ENCODE measurements at places on chromosomes 6 and 20.

DNA sequence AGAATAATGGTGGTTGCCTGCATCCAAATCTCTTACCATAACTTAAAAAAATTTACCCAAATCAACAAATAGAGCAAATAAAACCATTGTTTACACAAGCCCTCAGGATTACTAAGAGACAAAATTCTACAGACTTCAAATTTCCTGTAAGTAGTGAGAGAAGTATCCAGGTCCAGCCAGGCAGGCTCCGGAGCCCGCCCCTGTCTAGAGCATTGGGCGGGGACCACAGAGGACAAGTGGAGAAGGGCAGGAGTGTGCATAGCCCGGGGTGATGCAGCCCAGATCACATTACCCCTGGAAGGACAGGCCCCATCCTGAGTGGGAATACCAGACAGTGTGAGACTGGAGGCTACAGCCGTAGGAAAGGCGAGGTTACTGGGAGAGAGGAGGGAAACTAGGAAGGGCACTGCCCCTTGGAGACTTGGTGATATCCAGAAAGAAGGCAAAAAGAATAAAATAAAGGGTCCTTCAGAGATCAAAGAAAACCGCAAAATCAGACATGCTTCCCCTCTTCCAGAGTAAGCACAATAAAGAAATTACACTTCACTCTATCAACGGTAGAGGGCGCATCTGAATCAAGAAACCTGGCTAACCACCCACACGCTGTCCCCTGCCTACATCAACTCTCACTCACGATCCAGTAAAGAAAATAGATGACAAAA lies 26.6 kb downstream of the RIN2 start:
- peak; percentile 77 for DNase-seq

GRCh38 chr6:135458051-135458450 lies 39.5 kb downstream of the AHI1 start:
- DNase-seq = no peak

GRCh38 chr20:53003420-53004154 lies 31.4 kb downstream of the TSHZ2 start:
- peak; percentile 96 for DNase-seq

DNA sequence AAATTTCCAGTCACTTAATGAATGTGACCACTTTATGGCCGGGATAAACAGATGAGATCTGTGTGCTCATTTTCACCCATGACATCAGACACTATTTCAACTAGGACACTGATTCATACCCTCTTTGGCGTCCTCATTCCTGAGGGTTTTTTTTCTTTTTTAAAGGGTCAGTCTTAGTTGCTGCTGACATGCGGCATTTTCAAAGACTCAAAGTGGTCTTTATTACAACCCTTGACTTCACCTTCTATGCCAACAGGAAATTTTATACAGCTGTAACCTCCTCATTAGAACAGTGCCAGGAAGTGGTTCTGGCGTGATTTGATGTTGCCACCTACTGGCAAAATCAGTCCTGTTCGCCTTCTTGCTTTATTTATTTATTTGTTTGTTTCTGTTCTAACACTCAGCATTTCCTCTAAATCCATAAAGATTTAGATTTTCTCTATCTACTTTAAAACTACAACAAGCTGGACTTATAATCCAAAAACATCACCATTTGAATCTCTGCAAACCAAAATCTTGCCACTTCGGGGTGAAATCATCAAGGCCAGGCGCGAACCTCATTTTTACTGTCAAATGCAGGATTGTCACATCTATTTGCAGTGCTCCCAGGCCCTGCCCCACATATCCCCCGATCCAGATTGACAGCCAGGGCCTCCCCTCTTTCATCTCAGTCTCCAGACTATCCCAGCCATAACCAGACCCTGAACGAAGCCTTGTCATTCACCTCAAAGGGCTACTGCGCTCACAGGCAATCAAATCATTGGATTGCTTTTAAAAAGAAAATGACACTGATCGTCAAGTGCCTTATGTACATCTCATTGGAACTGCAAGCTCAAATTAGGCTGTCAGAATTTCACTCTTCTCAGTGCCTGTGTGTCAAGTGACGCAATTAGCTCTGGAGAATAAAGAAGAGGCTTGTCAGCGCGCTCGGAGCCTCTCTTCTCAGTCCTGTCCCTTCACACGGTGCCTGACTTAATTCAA lies 77.5 kb downstream of the C6orf118 start:
- peak; percentile 42 for DNase-seq

- peak; percentile 29 for DNase-seq
Observed at GRCh38 chr20:9110365-9110764, 41.5 kb downstream of the PLCB4 start.

GRCh38 chr6:4797587-4797986 lies 21.4 kb downstream of the CDYL start:
- no peak for DNase-seq

DNA sequence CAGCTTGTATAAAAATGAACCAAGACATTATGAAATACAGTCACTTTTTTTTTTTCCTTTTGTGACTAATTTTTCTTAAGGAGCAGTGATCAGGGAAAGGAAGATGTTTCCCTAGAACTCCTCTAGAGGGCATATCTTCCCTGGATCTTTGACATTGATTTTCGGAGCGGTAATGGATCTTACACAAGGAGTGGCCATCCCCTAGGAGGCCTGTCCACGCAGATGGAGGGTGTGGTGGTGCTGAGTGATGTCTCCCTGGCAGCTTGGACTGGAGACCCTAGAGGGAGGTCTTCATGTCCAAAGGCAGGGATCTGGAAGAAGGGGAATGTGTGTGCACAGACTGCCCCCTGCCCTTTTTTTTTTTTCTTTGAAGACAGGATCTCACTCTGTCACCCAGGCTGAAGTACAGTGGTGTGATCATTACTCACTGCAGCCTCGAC lies 7.0 kb upstream of the KIFC1 start:
- peak; percentile 52 for DNase-seq

DNA sequence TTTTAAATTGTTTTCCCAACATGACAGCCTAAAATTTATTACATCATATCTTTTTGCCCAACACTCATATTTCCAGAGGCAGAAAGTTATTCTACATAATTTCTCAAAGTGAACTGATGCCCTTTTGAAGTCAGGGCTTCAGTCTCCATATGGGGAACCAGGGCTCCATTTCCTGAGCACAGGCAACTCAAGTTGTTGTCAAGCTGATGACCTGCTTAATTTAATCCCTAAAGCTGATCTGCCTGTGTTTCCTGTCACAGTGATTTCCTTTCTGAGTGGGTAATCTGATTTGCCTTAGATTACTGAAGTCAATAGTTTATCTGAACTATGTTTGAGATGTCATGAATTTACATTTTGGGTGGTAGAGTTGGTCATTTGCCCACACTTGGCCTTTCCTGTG lies 932.1 kb upstream of the MANEA start:
- no peak for DNase-seq

GRCh38 chr20:37904008-37904642 lies 1.2 kb downstream of the VSTM2L start:
- no peak for DNase-seq

- DNase-seq = no peak
Observed at GRCh38 chr20:53617791-53618489, 24.3 kb upstream of the ZNF217 start.

DNA sequence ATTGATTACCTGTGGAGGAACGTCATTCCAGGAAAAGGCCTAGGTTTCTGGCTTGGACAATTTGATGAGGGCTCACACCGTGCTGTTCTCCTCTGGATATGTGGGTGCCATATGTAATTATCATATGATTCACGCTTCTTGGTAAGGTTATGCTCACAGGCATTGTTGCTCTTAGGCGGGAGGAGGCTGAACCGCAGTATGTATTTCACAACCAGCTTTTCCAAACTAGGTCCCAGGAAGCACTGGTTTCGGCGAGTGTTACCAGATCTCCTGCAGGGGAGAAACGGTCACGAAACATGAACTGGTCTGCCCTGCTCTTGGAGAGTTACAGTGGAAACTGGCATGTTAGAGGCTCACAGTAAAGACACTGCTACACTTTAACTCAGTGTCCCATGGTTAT lies 793 bp upstream of the FAM50B start:
- no peak for DNase-seq

DNA sequence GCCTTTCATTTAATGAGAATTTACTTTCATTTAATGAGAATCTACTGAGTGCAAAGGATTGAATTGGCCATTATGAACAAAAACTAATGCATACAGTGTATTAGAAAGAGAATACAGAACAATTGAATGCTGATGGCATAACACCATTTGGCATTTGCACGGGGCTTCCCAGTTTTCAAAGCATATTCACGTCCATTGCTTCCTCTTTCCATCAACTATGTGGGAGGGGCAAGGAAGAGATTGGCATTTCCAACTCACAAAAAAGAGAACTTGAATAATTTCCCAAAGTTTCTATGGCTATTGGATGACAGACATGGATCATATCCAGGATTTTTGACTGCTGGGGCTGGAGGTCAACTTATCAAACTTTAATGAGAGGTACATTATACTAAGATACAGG lies 23.2 kb upstream of the ARG1 start:
- no peak for DNase-seq

- peak; percentile 19 for DNase-seq
Observed at GRCh38 chr6:32796848-32797776, 19.7 kb downstream of the HLA-DOB start.

DNA sequence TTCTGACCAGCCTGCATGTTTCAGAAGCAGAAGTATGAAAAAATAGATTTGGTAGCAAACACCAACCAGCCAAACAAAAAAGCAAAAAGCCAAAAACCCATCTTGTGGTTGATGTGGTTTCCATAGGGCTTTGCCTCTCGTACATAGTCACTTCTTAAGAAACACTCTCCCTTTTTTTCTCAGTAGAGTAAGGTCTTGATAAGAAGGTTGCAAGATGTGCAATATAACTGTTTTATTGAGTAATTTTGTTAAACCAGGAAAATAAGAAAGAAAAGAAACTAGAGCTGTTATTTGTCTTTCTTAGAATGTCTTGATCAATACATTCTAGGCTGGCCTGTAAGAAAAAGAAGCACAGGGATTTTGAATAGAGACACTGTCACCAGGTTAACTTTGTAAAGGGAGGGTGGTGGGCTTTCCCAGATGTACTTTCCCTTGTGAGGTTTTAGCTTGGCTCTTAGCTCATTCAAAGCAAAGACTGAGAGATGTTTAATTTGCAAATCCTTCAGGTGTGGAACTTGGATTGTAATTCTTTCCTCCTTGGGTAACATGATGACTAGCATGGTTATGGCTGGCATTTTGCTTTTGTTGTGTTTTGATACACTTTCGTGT lies 49.7 kb downstream of the AKAP12 start:
- peak; percentile 30 for DNase-seq

- DNase-seq = no peak
Observed at GRCh38 chr20:38859070-38859690, 53.7 kb downstream of the PPP1R16B start.

DNA sequence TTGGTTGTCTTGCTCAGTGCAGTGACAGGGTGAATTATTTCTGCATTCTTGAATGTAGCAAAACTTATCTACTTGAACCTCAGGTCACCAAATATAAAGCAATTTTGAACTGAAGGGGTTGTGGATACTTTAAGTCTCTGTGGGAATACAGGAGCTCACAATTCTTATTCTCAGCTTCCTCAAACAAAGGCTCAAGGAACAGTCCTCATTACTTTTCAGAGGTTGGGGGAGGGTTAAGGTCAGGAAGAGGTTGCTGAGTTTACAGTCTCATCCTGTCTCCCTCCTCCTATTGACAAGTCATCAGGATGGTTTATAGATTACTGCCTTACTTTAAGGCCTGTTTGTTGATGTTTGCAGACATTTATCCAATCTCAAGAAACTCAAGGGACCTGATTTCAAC lies 143.6 kb upstream of the SPACA1 start:
- no peak for DNase-seq

- DNase-seq = no peak
Observed at GRCh38 chr6:109891924-109892323, 86.2 kb upstream of the GPR6 start.

DNA sequence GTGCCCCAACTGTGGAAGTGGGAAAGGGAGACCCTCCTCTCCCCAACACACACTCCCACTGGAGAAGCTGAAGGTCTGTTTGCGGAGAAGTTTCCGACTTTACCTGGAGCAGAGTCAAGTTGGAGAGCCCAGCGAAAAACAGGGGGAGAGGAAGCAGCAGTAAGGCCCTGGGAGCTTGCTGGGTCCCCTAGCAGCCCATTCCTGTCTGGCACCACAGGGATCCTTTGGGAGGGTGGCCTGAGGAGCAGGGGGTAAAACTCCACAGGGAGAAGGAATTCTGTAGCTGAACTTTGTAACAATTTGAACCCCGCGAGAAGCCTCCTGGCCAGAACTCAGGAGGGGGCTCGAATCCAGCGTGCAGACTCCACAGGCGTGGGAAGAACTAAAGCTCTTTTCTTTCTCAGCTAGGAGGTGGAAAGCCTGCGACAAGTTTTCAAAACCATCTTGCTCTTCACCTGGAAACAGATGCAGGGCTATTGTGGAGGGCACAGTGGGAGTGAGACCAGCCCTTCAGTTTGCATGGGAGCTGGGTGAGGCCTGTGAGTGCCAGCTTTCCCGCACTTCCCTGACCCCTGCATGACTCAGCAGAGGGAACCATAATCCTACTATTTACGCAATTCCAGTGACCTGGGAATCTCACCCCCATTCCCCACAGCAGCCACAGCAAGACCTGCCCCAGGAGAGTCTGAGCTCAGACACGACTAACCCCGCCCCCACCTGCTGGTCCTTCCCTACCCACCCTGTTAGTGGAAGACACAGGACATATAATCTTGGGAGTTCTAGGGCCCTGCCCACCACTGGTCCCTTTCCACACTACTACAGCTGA lies 25.8 kb downstream of the SERPINB9 start:
- peak; percentile 33 for DNase-seq

All from astrocyte (in vitro differentiated cells and primary cell).